Left hindlimb (tissue), 1 donor: ENCODE measurements at places on chromosomes 2 and 18.

DNA sequence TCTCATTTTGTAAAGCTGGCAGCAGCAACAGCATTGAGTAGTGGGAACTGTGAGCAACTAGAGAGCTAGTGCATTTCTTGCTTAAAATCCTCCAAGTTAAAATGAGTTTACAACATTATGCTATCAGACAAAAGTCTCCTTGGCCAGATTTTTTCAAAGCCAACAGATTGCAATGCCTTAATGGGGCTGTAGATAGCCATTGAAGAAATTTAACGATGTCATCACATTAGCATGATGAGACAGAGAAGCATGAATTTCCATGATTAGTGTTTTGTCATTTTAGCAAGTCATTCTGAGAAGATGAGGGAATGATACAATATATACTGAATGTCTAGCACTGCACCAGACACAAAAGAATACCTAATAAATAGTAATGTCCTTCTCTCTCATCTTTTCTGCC, 307.5 kb upstream of the REG3G start:
- no peak for DNase-seq

DNA sequence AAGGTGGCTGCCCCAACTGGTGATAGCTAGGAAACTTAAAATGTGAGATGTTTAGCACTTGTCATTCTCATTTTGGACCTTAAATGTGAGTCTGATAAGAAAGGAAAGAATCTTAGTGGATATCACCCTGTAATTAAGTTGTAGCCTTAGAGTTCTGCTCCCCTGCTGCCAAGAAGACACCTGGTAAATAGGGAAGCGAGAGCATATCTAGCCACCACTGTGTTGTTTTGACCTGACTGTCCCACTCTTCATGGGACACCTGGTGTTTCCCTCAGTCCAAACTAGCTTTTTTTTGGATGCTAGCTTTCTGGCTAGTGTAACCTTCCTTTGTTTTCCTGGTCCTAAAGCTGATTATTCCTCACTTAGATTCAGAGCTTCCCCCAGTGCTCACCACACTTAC, 357.6 kb downstream of the RAD51AP2 start:
- DNase-seq, result no peak

- no peak for DNase-seq
These were observed 287.2 kb upstream of the GYPC start for GRCh38 chr2:126368758-126369157.

DNA sequence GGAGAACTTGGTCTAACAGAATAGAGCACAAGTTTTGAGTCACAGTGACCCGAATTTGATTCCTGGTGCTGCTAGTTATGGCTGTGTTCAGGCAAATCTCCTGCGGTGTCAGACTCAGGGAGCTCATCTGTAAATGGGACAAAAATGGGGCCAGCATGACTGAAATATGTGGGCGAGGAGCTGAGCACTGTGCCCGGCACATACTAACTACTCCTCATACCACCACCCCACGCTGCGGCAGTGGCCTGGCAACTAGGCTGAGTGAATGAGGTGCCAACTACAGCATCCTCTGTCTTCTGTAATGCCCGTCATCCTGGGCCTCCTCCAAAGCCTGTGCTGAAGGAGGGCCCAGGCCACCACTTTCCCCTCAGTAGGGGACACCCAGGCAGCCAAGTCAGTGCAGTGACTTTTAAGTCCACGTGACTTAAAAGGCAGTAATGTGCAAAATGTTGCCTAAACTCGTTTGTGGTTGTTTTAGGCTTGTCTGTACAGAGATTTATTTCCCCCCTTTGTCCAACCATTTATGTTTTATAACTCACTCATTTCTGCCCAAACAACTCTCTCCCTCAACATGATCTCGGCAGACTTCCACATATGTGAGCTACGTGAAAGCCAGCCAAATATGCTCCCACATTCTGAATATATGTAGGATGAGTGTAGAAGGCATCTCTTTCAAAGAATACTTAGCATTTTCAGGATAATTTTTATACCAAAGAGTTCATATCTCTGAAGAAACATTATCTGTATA, 773.7 kb downstream of the TSN start:
- no peak for DNase-seq

DNA sequence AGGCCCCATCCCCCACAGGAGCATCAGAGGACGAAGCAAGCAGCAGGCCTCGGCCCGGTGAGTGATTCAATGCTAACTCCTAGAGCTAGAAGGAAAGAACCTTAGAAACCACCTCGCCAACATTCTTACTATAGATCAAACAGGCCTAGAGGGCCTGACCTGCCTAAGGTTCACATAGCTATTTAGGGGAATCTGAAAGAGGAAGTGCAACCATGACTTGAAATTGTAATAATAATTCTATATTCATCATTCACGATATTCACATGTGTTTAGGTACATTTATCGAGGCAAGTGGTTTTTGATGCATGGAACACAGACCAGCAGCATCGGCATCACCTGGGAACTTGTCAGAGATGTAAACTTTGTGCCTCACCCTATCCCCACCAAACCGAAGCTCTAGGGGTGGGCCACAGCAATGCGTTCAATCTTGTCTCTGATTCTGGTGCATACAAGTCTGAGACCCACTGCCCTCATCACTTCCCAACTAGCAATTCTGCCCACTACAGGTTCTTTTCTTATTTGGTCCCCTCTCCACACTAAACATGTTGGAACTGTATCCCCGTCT, 78.0 kb upstream of the DNMT3A start:
- DNase-seq, result no peak

DNA sequence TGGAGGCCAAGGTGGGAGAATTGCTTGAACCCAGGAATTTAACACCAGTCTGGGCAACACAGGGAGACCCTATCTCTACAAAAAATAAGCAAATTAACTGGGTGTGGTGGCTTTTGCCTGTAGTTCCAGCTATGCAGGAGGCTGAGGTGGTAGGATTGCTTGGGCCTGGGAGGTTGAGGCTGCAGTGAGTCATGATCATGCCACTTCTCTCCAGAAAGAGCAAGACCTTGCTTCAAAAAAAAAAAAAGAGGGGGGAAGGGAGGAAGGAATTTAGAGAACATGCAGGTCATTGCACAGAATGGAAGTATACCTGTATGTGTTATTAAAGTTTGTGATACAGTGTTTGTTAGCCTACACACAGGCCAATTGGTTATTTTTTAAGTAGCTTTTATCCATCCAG, 25.8 kb downstream of the PKP4 start:
- no peak for DNase-seq

DNA sequence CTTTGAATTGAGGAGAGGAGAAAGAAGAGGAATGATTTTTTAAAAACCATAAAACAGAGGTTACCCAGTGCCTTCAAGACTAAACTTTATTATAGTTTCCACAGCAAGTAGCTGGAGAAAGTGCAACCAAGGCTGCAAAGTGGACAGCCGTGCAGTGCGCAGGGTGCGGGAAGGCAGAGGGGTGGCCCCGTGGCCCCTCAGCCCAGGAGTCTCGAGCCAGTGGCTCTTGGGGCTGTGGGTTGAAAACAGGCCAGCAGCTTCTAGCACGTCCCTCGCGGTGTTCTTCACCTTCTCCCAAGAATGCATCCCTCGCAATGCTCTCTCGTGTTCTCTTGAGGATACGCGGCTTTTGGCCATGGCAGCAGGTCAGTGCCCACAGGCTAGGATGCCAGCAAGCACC, 28.5 kb upstream of the ALKAL2 start:
- no peak for DNase-seq

DNA sequence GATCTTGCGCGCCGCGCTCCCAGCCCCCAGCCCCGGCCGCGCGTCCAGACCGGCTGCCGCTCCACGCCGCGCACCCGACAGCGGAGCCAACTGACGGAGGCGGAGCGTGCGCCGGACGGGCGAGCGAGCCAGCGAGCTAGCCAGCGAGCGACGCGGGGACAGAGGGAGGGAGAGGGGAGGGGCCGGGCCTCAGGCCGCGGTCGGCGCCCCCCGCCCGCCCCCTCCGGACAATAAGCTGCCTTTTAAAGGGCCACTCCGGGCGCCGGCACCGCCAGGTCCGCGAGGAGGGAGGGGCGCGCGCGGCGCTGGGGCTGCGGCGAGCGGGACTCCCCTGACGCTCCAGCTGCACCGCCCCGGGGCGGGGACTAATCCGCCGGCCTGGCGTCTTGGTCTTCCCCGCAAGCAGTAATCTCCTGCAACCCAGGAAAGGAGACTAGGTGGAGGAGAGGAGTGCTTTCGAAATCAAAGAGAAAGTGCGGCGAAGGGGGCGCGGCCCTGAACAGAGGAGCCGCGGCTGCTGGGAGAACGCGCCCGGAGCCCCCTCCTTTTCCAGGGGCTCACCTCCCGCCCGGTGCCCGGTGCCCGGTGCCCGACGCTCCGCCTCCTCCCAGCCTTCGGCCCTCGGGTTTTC, at the start of gene BIN1:
Gene BIN1, minus strand, starts transcription at position 164 of the 631 bp plus-strand sequence. CDS start 211 bp downstream, outside the sequence.
- peak; percentile 93 for DNase-seq

- DNase-seq, result peak; percentile 34
These were observed 315.4 kb downstream of the CDH2 start for GRCh38 chr18:27861539-27861938.

- DNase-seq, result no peak
These were observed 34.2 kb upstream of the SPRED2 start for GRCh38 chr2:65466551-65466950.

DNA sequence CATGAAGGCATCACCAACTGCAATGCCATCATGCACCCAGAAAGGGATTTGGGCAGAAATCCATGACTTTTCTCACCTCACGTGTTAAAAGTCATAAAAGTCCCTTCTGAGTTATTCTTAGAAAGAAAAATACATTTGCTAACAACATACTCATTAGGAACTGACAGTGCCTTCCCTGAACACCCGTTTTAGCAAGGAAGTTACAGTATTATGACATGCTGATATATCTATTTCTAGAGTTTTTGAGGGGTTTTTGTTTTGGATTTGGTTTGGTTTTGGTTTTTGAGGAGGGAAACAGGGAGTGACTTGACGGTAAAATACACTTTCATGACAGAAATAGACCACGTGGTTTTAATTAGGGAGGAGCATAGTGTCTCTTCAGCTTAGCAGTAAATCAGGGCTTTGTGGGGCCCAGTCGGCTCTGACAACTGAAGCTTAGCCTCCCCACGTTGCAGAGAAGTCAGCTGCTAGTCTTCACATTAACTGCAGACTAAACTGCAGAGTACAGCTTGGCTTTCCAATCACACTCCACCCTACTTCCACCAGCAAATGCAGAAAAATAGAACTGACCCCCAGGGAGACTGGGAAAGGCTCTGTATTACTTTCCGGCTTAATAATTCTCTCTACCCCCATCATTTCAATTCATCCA, 141.4 kb downstream of the FAM124B start:
- DNase-seq, result peak; percentile 78

DNA sequence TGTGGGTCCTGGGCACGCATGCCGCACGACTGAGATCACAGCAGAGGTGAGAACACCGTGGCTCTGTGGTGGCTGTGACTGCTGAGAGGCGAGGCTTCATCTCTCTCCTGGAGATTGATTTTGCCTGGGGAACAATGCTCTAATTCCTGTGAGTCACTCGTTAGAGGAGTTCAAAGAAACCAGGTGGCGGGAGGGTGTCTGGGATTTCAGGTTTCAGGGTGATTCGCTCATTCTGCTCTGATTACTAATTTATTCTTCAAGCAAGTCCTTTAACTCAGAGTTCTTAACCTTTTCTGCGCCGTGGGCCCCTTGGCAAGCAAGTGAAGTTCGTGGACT, 56.3 kb downstream of the GLI2 start:
- no peak for DNase-seq

GRCh38 chr2:101820519-101820918, 123.0 kb downstream of the MAP4K4 start:
- DNase-seq, result no peak

- peak; percentile 86 for DNase-seq
These were observed 43.3 kb downstream of the NFATC1 start for GRCh38 chr18:79438898-79439627.

DNA sequence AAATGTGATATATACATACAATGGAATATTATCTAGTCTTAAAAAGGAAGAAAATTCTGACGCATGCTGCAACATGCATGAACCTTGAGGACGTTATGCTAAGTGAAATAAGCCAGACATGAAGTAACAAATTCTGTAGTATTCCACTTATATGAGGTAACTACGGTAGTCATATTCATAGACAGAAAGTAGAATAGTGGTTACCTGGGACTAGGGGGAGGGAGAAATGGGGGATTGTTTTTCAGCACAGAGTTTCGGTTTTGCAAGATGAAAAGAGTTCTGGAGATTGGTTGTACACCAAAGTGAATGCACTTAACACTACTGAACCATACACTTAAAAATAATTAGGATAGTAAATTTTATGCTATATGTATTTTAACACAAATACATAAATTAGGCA, 215.9 kb upstream of the FBXO11 start:
- no peak for DNase-seq

DNA sequence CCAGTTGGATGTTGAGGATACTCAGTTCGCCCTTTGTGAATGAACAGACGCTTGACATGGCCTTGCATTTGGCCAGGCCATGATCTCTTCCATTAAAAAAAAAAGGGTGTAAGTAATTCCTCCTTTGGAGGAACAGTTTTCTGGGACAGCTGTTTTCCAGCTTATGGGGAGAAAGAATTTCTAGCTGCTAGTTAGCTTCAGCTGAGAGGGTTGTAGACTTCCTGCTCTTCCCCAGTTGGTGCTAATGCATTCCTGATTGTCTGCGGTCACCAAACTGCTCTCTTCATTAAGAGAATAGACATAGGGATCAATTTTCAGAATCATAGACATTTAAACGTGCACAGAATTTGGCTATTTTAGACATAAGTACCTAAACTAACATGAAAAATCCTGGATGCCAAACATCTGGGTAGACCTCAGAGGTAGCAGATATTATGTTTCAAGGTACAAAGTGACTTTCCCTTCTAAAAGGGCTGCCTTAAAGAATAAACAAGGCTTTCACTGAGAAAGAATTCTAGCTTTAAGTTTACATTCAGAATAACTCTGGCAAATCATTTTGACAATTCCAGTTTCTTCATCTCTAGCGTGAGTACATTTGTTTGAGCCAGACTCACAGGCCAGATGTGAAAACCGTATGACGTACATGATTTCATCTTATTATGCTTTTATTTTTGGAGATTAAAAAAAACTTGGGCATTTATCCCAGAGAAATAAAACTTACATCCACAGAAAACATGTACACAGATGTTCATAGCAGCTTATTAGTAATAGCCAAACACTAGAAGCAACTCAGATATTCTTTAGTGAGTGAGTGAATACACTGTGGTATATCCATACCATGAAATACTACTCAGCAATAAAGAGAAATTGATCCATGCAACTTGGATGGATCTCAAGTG, 71.2 kb downstream of the MAIP1 start:
- peak; percentile 35 for DNase-seq

- no peak for DNase-seq
These were observed 30.8 kb downstream of the TNS1 start for GRCh38 chr2:217972037-217972436.

DNA sequence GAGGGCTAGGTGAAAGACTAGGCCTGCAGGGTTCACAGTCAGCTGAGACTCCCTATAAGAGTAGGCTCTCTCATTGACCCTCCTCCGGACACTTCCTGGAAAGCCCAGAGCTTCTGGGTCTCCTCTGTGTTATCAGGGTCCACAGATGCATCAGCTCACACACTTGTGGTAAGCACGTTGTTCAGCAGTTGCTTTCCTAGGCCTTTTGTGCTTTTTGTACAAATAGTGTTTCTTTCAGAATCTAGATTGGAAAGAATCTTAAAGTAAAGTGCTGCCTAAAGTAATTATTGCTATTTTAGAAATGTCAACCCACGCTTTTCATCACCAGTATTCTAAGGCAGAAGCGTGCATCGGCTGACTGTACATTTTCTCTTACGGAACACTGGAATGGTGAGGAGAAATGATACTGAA, 15.5 kb downstream of the SLC9A2 start:
- DNase-seq, result no peak

- no peak for DNase-seq
These were observed 204.4 kb downstream of the SRBD1 start for GRCh38 chr2:45406621-45407020.

GRCh38 chr2:65264821-65265670, 37.4 kb downstream of the ACTR2 start:
- DNase-seq, result no peak
